Stimulated activated CD8-positive, alpha-beta memory T cell treated with anti-CD3 and anti-CD28 coated beads, Interleukin-7, amount 100 ng/mL, for 24 hours (primary cell): ENCODE measurements at places on chromosomes 7 and 10.

DNA sequence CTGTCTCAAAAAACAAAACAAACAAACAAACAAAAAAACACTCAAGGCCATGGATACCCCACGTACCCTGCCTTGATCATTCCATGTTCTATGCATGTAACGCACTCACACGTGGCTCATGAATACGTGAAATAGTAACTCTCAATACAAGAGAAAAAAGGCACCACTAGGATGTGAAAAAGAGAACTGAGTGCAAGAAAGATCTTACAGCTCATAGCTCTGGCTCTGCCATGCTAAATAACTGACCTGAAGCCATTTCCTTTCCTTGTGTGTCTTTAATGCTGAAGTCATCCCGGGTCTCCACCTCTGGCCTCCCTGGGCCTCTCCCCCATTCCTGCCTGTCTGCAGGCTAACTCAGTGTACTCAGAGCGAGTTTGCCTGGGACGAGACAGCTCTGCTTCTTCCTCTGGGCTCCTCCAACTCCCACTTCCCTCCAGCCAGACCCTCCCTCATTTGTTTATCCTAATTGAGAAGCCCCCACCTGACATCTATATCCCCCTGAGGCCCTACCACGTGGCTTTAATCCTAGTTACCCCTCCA is 117.3 kb downstream of the PRPF18 start:
- DNase-seq = no peak

- no peak for DNase-seq
Measured at GRCh38 chr7:133190650-133191049, 62.2 kb upstream of the EXOC4 start.

DNA sequence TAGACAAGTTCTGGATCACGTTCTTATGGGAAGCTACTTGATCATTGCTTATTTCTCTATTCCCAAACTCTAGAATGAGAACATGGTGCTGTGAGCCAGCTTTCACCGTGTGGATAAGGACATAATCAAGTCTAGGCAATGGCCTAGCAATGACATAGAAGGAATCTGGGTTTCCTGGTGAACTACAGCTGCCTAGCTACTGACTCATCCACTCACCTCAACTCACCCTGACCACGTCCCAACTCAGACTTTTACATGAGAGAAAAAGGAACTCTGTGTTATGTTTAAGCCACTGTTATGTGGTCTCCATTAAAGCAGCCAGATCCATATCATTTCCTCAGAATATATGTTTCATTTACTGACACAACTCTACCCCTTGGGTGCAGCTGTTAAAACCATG is 18.8 kb upstream of the MET start:
- DNase-seq = no peak

DNA sequence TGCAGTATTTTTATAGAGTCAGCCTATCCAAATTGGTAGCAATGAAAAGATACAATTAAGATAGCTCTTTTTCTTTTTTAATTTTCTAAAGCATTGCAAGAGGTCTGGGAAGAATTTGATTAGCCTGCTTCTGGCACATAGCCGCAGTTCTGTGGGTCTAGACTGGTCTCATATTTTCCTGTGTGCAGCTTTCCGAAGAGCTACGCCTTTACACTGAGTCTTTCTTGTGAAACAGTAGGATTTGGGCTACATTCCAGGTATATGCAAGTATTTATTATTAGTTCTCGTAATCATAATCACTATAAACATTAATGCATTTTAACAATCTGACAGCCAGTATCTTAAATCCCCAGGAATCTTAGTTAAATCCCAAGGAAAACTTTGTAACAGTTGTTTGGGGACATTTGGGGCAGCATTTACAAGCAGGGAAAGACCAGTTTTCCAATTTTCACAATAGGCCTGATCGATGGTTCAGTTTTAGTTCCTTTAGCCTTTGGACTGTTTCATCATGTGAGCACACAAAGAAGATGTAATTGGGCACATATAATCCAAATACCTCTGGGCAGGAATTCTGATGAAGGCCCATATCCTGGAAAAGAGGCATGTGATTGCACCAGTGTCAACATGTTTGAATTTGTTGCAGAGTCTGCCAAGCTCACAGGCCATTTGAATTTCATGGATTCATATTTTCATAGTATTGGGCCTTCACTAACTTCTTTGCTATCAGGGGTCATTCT is 287.3 kb downstream of the INHBA start:
- DNase-seq = no peak

DNA sequence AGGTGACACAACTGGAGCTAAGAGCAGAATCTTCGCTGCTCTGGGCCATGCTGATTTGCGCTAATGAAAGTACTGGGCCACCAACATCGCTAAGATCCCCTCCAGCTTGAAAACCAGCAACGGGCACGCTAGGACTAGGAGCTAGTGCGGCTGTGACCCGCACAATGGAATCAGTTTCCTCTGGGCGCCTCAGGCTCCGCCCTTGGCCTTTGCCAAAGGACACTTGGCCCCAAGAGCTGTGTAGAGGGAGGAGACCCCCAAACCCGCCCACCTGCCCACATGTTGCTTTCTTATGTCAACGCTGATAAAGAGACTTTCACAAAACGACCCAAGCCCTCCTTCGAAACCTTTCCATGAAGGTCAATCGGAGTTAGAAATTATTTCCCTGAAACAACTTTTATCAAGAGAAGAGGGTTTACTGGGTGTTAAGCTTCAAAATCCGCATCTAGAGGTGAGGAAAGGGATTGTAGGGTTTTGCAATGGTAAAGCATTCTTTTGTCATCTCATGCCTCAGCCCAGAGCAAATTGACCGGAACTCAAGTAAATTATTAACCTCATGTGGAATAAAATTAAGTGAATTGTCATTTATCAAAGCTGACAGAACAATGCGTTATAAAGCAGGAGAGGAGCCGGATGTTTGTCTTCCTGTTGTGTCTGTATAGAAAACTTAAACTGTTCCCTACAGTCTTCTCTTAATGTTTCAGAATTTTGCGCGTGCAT is 9.4 kb downstream of the ABCB5 start:
- no peak for DNase-seq

DNA sequence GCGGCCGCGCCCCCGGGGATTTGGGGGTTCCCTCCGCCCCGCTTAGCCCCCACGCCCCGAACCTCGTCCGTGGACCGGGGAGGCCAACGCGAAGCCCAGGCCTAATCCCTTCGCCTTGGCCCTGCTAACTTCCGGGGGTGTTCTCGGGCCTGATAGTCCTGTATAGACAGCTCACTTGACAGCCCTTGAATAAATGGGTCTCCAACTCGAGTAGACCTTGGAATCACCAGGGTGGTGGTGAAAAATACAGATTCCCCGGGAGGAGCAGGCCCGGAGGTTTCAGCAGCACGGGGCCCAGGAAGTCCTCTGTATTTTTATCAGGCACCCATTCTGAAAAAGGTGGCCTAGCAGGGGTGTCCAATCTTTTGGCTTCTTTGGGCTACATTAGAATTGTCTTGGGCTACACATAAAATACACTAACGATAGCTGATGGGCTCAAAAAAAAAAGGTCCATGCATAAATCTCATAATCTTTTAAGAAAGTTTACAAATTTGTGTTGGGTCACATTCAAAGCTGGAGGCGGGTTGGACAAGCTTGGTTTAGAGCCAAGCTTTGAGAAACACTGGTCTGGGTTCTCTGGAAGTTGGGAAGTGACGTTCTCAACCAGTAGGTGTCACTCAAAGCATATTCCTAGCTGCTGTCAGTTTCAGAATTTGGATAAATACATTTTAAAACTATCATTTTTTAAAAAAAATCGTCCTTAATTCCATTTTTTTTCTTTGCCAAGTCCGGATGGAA is 221.7 kb downstream of the PHTF2 start:
- no peak for DNase-seq

- no peak for DNase-seq
Measured at GRCh38 chr10:132565516-132566209, 28.1 kb downstream of the INPP5A start.

- no peak for DNase-seq
Measured at GRCh38 chr10:131860806-131861440, 39.9 kb upstream of the PPP2R2D start.

DNA sequence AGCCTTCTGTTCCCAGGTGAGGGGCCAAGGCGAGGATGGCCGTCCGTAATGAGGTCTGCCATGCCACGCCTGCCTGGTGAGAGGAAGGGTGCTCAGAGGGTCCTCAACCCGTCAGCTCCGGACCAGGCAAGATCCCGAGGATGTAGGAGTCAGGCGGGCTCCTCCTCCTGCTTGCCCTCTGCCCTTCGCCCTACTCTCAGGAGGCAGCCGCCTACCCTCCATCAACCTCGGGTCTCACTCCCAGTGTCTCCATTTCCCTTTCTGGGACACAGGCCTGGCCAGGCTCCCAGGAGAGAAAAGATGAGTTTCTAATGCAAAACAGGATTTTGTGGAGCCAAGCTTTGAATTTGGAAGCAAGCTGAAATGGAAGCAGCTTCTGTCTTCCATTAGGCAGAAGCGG is 184.0 kb downstream of the PTPN20 start:
- DNase-seq = no peak

- DNase-seq = no peak
Measured at GRCh38 chr10:81708929-81709328, 166.1 kb upstream of the NRG3 start.

- no peak for DNase-seq
Measured at GRCh38 chr7:80950550-80950967, 31.7 kb upstream of the SEMA3C start.

DNA sequence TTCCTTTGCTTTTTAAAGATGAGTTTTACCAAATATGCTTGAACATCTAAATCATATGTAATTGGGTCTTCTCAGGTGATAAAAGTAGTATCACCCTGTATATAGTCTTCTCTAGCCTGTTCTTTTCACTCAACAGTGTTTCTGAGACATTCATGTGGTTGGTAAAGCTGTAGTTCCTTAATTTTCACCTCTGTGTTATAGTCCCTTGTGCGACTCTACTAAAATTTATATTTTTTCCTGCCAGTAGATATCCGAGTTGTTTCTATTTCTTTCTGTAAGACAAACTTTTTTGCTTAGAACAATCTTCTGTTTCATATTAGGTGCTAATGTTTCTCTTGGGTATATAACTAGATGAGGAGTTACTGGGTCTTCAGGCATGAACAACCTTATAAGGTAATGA is 35.6 kb downstream of the SYPL1 start:
- DNase-seq = no peak

GRCh38 chr7:82740246-82740848 is 296.8 kb upstream of the CACNA2D1 start:
- no peak for DNase-seq

GRCh38 chr10:130897815-130898214 is 413.7 kb downstream of the TCERG1L start:
- DNase-seq = no peak

- DNase-seq = no peak
Measured at GRCh38 chr10:43689618-43689954, 40.9 kb upstream of the ZNF32 start.

- no peak for DNase-seq
Measured at GRCh38 chr10:72310241-72310633, 36.5 kb downstream of the DDIT4 start.

DNA sequence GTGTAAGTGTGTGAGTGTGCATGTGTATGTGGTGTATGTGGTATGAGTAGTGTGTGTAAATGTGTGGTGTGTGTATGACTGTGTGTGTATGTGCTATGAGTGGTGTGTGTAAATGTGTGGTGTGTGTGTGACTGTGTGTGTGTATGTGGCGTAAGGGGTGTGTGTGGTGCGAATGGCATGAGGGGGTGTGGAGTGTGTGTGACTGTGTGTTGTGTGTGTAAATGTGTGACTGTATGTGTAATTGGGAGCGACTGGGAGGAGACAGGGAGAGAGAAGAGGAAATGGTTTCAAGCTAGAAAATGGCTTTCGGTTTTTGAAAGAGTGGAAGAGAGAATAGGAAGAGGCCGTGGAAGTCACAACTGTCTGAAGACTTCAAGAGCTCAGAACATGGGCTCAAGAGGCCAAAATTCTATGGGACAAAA is 23.6 kb upstream of the GATAD1 start:
- no peak for DNase-seq

- DNase-seq = no peak
Measured at GRCh38 chr7:106053109-106053508, 59.0 kb downstream of the SYPL1 start.

- no peak for DNase-seq
Measured at GRCh38 chr7:6197801-6198551, 74.4 kb downstream of the CYTH3 start.

DNA sequence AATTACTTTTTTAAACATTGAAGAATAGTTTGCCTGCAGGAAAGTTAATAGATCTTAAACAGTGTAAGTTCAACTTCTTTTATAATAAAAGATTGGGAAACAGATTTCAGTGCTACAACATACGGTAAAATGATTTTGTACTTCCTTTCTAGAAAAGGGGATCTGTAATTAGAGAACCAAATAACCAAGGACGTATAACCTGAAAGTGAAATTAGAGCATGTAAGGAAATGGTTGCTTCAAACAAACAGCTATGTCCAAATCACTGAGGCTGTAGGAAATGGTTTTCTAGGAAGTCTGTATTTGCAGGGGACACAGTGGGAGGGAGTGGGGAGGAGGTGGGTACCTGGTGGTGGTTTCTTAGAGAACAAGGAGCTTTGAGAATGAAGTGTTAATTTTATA is 57.9 kb upstream of the EXOC6 start:
- no peak for DNase-seq

DNA sequence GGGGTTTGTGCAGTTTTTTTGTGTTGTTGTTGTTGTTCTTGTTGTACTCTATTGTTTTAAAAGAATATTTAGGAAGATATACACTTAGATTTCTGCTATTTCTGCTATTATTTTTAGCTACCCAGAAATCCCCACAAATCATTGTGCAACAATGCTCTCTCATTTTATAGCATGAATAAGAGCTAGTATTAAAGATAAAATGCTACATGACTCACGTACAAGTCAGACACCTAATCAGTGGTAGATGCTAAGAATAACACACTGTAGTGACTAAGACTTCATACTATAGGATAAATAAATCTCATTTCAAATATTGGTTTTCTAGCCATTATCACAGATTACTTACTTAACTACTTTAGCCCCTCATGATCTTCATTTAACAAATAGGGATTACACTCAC is 920.5 kb downstream of the KCNMA1 start:
- no peak for DNase-seq

- no peak for DNase-seq
Measured at GRCh38 chr7:50552921-50553320, 12.3 kb downstream of the DDC start.

GRCh38 chr7:107499731-107500130 is 29.9 kb downstream of the GPR22 start:
- no peak for DNase-seq
